Stimulated activated CD4-positive, alpha-beta T cell treated with anti-CD3 and anti-CD28 coated beads, TNF-alpha, amount 100 ng/mL, for 4 hours (primary cell): ENCODE measurements at places on chromosomes 11 and 22.

GRCh38 chr11:73019449-73019848, 122.7 kb downstream of the FCHSD2 start:
- no peak for DNase-seq

DNA sequence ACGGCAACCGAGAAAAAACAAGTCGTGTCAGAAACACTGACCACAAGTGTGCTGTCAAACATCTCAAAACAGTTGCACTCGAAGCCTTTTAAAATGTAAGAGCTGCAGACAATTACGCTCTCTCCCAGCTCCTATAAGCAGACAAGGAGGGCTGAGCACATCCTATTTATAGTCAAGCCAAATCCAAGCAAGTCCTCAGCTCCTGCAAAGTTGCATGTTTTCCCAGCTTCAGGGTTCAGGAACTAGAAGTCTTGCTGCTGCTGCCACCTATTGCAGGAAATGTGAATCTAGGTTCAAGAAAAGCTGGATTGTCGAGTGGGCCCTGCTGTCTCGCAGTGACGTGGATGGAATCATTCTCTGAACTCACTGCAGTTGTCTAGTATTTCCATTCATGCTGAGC, 15.5 kb downstream of the EFCAB6 start:
- no peak for DNase-seq

GRCh38 chr11:111729071-111729830, 36.9 kb downstream of the PPP2R1B start:
- no peak for DNase-seq

GRCh38 chr11:69511358-69512055, 30.0 kb downstream of the LINC01488 start:
- no peak for DNase-seq

GRCh38 chr11:13284776-13285588, 7.4 kb downstream of the BMAL1 start:
- DNase-seq = no peak

GRCh38 chr11:11731311-11732083, 109.7 kb upstream of the GALNT18 start:
- DNase-seq = no peak

DNA sequence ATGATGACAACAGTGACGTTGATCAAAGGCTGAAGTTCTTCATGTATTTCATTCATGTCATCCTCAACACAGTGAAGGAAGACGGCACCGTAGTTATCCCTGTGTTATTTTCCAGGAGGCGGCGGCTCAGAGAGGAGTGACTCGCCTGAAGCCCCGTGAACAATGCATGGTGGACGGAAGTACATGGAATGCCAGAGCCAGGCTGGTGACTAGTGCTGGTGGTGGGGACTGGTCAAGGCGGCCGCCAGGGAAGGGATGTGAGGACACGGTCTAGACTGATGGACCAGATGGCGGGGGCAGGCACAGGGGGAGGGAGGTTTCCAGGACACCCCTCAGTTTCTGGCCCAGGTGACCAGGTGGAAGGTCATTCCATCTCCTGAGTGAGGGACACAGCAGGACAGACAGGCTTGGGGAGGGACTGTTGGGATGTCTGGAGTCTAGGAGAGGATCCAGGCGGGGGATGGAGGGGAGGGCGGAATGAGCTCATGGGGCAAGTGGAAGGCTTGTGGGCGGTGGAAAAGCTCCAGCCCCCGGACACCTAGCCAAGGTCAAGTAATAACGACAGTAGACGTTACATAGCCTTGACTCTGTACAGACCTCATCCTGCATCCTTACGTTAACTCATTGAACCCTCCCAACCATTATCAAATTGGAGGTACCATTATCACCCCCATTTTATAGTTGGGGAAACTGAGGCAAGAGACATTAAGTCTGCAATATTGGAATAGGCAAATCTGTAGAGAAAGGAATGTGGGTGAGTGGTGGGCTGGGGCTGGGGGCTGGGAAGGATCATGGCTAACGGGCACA, 16.0 kb upstream of the PICK1 start:
- no peak for DNase-seq

- DNase-seq = no peak
Measured at GRCh38 chr22:27533105-27533745, 268.3 kb downstream of the MN1 start.

- DNase-seq = no peak
Measured at GRCh38 chr11:1556278-1556902, 15.7 kb downstream of the DUSP8 start.

GRCh38 chr22:47798229-47798628, 1035.8 kb downstream of the TBC1D22A start:
- no peak for DNase-seq
